Stomach (tissue), 19 donors: ENCODE measurements at places on chromosomes 13 and 19. TPM values are rescaled to one million over a fixed set of nuclear protein-coding genes. Genes with fewer than 3 reads are reported as not detected.

DNA sequence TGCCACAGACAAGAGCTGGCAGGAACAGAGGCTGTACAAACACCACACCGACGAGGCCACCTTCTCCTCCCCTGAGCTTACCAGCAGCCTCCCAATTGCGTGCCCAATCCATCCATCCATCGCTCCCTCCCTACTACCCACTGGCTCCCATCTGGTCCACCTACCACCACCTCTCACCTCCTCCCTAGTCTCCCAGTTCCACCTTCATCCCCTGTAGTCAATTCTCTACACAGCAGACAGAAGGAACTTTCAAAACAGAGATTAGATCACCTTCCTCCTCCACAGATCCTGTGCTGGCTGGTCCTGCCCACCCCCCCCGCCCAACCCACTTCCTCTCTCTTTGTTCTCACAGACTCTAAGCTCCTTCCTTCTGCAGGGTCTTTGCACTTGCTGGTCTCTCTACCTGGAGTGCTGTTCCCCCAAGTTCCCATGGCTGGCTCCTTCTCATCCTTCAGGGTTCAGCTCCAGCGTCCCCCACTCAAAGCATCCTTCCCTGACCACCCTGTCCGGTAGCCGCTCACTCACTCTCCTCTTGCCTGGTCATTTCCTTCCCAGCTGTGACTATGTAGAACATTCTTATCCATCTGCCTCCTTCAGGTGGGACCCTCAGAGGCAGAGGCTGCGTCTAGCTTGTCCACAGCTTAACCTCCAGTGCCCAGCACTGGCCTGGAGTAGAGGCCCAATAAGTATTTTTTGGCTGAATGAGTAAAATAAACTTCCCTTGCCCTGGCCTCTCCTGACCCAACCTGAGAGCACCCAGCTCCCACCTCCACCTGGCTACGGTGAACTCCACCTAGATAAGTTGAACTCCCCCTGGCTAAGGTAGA, 23.0 kb downstream of the PIN1 start:
- no peak for DNase-seq

The EBI3 gene
- total RNA-seq: not detected

DNA sequence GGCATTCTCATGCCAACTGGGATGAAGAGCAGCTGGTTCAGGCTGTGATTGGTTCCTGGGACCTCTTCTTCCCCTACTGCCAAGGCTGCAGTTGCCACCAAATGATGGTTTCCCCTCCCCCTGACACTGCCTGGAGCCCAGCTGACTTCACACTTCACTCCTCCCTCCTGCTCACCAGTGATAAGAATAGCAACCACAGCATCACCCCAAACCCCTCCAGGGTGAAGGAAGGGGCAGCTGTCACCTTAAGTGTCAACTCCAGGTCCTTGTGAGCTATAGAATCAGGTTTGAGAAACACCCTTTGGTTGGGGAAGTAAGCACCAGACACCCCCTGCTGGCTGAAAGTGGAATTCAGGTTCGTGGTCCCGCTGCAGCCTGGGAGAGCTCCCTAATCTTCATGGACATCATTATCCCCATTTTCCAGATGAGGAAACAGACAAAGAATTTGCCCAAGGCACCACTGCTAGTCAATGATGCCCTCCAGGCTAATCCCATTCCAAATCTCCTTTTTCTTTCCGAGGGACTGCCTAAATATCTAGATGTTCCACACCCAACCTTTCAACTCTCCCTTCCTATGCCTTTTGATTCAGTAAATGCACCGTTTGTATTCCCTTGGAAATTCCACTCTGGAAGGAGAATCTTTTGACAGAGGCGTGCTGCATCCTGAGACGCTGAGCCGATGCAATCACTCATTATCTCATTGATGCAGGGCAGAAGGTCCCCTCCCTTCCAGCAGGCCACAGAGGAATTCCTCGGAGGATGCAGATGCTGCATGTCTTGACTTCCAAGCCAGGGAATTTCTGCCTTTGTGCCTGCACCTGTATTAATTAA, 50.6 kb upstream of the UQCRFS1 start:
- peak; percentile 75 for DNase-seq

GRCh38 chr13:52158629-52159158, 703 bp downstream of the NEK3 start:
- DNase-seq: no peak

The SLC15A1 gene
- not detected for total RNA-seq

DNA sequence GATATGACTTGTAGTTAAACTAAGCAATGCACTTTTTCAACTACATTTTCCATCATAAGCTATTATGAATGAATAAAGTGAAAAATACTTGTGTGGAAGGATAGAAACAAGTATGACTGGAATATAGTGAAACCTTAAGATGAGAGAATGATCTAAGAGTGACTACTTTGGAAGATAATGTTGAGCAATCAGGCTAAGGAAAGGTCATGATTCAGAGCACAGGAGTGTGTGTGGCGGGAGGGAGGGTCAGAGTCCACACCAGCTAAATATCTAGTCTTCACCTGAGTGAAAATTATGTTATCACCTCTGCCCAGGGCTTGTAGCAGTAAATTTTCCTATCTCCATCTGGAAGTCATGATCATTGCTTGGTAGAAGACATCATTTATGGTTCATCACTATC, 833.4 kb upstream of the ATXN8OS start:
- DNase-seq: no peak

DNA sequence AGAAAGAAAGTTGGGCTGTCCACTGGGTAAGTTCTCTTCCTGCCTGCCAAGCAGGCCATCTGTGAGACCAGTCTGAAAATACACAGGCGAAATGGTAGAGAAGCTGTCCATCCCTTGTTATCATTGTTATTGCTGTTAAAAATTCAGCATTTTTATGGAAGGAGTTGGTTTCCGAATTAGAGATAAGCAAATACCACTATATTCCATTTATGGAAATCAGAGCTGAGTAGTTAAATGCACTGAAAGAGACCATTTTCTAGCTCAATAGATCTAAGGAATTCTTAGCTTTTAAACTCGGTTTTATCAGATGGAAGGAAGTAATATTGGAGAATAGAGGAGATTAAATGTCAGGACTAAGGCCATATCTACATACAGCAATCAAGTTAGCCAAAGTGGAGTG, 40.7 kb downstream of the MZT1 start:
- DNase-seq: no peak

DNA sequence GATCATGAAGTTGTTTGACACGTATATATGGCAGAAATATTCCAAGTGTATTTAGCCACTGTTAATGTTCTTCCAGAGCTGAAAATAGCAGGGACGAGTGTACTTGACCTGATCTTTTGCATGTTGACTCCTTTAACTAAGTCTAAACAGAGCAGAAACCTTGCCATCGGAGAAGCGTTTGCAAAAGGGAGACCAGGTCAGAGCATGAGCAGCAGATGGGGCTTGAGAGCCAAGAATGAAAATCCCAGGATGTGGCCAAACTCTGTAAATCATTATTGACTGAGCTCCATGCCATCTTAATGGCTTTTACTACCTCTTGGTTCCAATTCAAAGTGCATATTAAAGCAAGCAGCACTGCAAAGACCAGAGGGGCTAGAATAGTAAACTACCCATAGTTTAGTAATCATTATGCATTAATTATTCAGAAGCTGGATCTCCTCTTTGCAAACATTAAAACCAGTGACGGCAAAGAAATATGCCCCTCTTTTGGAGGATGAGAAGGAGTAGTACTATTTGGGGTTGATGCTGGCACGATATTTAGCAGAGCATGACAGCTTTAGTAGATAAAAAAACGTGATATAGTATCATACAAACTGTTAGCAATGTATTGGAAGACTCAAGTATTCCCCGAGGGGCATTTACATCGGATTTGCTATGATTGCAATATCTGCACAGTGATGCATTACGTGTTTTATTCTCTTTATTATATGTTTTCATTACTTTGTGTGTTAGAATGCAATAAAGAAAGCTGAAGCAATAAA, 55.7 kb downstream of the FAM216B start:
- no peak for DNase-seq

DNA sequence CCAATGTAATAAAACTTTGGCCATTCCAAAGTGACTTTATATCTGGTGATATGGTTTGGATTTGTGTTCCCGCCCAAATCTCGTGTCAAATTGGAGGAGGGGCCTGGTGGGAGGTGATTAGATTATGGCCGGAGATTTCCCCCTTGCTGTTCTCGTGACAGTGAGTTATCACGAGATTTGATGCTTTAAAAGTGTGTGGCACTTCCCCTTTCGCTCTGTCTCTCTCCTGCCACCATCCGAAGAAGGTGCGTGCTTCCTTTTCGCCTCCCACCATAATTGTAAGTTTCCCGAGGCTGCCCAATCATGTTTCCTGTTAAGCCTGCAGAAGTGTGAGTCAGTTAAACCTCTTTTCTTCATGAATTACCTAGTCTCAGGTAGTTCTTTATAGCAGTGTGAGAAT, 9.3 kb upstream of the NALCN start:
- no peak for DNase-seq

- DNase-seq: no peak
Measured at GRCh38 chr13:38166116-38166515, 183.5 kb upstream of the UFM1 start.

DNA sequence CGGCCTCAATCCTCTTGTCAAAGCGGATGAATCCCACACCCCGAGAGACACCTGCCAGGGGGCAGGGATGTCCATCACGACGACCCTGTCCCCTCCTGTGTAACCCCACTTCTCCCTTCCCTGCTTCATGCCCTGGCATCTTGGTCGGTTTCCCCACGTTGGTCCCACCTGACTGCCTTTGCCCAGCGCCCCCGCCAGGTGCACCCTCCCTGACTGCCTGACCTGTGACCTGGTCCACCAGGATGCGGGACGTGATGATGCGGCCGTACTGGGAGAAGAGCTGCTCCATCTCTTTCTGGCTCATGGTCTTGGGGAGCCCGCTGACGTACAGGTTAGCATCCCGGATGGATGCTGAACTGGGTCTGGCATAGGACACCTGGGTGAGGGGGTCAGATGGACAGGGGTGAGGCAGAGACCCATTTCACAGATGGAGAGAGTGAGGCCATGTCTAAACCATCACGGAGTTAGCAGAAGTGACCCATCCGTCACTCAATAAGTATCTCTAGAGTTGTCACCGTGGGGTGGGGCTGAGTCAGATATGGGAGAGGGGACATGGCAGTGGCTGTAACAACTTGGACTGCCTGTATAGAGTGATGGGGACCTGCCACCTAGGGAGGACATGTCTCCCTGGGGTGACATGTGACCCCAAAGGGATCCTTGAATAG, 22.5 kb downstream of the ELAVL3 start:
- no peak for DNase-seq

GRCh38 chr13:47478985-47479384, 522.1 kb downstream of the SUCLA2 start:
- DNase-seq: no peak

- peak; percentile 76 for DNase-seq
Measured at GRCh38 chr13:53010374-53011105, 18.1 kb upstream of the OLFM4 start.

DNA sequence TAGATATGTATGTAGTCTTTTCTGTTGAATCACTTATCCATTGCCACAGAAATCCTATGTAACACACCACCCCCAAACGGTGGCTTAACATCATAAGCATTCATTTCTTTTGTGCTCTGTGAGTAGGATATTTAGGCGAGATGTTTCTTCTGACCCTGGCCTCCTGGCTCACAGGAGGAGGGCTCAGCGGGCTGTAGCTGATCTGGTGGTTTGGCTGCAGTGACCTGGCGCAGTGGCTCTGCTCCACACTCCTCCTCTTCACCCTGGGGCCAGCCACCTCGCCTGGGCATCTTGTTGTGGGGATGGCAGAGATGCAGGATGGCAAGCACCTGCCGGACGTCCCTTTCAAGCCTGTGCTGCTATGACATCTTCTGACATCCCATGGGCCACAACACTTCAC, 147.1 kb upstream of the IRS2 start:
- no peak for DNase-seq

The CFD gene
- 118 TPM for total RNA-seq

The GNA15 gene
- total RNA-seq: 4.5 TPM

The MEF2B gene
- total RNA-seq: not detected
